Tongue (tissue), 3 donors: ENCODE measurements at places on chromosomes 2 and 18. TPM values are rescaled to one million over a fixed set of nuclear protein-coding genes. Genes with fewer than 3 reads are reported as not detected.

ATOH8 gene
- 15.7 TPM for total RNA-seq

DNA sequence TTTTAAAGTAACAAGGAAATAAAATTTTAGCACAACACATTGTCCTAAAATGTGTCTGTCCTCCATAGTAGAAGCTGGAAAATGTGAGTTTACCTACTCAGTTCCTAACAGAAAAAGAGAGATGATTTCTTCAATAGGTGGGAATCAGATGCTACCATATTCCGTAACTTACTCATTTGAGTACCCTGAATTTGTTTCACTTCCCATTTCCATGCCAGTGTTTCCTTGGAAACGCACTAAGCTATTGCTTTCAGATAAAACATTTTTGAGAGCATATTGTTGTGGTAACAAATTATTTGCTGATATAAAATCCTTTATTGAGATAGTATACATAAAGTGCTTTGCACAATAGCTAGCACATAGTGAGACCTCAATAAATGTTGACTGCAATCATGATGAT is 137.5 kb upstream of the BARD1 start:
- no peak for DNase-seq

- DNase-seq = no peak
Observed at GRCh38 chr2:196137271-196137670, 34.1 kb downstream of the STK17B start.

- DNase-seq = no peak
Observed at GRCh38 chr18:32335228-32335627, 135.5 kb downstream of the GAREM1 start.

ERFE gene
- 14.1 TPM for total RNA-seq

SIGLEC15 gene
- not detected for total RNA-seq

- peak; percentile 81 for DNase-seq
Observed at GRCh38 chr18:24488824-24489493, 28.5 kb downstream of the HRH4 start.

GRCh38 chr2:127713562-127713961 is 12.3 kb downstream of the SFT2D3 start:
- no peak for DNase-seq

GPR155 gene
- 13.3 TPM for total RNA-seq

DNA sequence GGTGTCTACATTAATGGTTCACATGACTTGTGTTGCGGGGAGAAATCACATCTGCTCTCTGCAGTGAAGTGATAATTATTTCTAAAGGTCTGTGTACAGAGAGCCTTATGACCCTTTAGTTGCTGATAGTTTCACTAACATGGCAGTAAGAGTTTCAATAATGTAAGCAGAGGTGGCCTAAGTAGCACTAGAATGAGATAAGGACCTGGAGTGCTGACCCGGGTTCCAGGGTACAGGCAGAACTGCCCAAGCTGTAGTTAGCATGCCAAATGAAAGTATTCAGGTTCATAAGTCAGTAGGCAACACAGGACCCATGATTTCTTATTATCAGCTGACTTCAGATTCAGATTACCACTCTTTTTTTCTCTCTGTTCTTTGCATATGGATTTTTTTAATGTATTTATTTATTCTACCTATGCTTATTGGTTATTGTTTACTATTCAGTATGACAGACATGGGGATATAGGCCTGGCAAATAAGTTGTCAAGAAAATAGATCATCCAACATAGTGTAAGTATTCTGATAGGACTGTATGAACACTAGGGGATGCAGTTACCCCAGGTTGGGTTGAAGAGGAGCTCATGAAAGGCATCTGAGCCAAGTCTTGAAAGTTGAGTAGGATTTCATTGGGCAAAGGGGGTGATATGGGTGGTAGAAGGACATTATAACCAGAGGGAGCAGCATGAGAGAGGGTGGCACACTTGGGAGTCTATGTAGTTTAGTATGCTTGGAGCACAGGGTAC is 105.2 kb downstream of the CCDC85A start:
- DNase-seq = no peak

GRB14 gene
- 19.7 TPM for total RNA-seq

ADD2 gene
- 2.8 TPM for total RNA-seq

IL1RL1 gene
- total RNA-seq = 4.0 TPM

DNA sequence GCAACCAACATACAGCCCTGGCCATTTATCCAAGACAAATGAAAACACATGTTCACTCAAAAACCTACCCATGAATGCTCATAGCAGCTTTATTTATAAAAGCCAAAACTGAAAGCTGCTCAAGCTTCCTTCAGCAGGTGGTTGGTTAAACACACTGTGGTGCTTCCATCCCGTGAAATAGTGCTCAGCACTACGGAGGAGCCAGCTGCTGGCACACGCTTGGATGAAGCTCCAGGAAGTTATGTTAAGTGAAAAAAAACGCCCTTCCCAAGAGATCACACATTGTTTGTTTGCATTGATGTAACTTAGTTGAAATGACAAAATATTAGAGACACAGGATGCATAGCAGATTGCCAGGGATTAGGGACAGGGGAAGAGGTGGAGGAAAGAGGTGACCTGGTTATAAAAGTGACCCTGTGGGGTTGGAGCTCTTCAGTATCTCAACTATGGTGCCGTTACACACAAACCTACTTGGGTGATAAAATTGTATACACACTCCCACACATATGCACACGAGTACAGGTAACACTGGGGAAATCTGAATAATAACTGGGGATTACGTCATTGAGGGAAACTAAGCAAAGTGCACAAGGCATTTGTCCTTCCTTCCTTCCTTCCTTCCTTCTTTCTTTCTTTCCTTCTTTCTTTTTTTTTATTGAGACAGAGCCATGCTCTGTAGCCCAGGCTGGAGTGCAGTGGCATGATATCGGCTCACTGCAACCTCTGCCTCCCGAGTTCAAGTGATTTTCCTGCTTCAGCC is 6.2 kb upstream of the ALPG start:
- DNase-seq = no peak

- no peak for DNase-seq
Observed at GRCh38 chr2:145644820-145645302, 1124.9 kb upstream of the ZEB2 start.

- DNase-seq = peak; percentile 78
Observed at GRCh38 chr2:234840336-234840735, 111.5 kb upstream of the SH3BP4 start.

DNA sequence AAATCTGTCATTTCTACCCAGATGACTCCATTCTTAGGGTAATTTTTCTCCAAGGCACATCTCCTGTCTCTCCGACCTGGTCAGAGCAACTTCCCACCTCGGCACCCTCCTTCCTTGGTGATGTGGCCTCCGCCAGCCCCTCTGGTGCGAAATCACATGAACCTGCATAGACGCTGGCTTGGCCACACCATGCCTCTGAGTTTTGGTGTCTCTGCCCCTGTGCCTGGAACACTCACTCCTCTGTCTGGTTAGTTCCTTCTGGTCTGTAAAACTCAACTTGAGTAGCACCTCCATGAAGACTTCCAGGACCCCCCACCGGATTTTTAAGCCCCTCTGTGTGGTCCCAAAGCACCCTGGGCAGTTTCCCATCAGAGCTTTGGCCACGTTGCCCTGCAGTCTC is 83.2 kb upstream of the OTOS start:
- DNase-seq = no peak

LIPG gene
- total RNA-seq = 2.9 TPM

DNA sequence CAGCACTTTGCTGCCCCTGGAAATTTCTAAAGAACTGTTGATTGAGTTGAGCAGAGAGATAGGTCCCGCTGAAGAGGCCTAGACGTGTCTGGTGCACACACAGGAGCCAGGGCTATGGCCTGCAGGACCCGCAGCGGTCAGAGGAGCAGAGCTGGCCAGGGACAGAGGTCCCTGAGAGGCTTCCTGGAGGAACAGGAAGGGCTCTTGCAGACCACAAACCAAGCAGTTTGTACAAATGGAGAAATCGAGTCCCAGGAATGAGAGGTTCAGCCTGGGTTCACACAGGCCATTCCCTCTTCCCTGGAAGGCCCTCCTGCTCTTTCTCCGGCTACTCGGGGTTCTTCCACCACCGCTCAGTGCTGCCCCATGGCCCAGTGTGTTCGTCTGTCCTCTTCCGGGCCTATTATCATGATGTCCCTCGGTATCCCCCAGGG is 1.2 kb upstream of the BIN1 start:
- no peak for DNase-seq

SETBP1 gene
- 30.1 TPM for total RNA-seq

GRCh38 chr2:10185755-10186154 is 63.2 kb downstream of the RRM2 start:
- DNase-seq = no peak
